ENCODE measurements at places on chromosomes 6 and 20.

DNA sequence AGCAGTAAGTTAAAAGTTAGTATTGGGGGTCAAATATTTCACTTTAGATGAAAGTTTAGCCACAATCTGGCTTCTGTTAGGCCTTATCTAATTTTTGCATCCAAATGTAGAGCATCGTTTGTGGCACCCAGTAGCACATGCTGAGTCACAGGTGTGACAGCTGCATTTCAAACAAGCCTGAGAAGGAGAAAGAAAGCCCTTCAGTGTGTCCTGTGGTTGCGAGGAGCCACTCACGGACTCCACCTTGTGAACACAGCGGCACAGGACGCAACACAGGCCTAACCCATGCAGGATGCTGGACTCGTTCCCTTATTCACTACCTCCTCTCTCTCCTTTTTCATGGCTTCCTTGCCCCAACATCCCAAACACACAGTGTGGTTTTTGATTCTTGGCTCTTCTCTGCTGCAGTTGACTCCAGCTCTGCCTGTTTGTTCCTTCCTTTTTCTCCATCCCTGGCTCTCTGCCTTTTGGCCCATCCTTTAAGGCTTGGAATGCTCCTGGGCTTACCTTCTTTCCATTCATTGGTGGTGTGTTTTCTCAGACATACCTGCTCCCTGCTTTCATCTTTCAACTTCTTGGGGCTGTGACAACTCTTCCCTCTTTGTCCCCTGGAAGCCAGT lies 124.2 kb downstream of the SLC16A10 start:
- no peak for DNase-seq

DNA sequence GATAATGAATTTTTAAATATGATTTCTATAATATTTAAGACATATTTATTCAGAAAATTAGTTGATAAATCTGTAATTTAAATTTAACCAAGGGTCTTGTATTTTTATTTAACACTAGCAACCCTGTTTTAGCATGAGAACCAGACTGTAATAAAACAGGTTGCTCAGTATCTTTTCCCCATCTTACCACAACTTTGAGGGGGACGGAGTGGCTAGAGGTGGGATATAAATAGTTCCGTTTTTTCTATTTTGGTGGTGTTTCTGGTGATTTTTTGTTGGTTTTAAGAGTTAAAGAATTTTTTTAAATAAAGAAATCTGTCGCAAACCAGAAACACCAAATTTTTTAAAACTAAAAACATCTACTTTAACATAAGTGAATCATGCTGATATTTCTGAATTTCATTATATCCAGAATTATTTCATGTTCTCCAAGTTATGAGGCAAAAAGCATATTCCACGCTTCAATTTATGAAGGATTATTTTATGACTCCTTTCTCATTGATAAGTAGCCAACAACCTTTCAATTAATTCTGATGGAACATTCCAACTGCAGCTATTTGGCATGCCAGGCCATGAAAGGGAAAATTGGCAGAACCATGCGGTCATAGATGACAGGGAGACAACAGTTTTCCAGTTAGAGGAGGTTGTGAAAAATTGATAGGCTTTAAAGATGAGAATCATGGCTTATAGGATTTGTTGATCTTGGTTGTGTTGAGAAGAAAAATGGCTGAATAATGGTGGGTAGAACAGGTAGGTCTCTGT lies 151.9 kb upstream of the CARMIL1 start:
- DNase-seq, result no peak

GRCh38 chr6:46963626-46964025 lies 41.9 kb upstream of the ADGRF5 start:
- no peak for DNase-seq

DNA sequence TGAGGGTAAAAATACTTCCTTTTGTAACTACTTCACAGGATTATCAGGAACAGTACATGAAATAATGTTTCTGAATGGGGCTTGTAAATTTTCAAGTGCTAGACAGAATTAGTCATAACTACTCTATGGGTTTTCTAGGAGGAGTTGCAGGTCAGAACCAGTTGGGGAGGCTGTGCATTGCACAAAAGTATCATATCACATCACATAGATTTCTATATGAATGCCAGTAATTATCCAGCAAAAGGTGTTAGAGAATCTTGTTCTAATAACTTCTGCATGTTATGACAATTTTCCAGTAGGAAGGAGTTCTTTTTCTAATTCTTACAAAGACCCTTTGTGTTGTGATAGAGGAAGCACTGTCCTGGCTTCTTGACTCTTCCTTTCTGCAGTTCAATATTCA lies 551.6 kb downstream of the COL12A1 start:
- DNase-seq, result no peak

GRCh38 chr6:29230666-29231065 lies 60.0 kb downstream of the OR2J2 start:
- DNase-seq, result no peak

- no peak for DNase-seq
Measured at GRCh38 chr20:20457392-20458126, 89.7 kb downstream of the INSM1 start.

GRCh38 chr6:138008791-138009190 lies 98.4 kb downstream of the PERP start:
- DNase-seq, result no peak

GRCh38 chr6:33967265-33967767 lies 163.5 kb upstream of the MLN start:
- no peak for DNase-seq

GRCh38 chr6:122657601-122658000 lies 47.4 kb downstream of the PKIB start:
- no peak for DNase-seq

Data from T-helper 1 cell (primary cell).